ENCODE measurements at places on chromosomes 16 and 17.

DNA sequence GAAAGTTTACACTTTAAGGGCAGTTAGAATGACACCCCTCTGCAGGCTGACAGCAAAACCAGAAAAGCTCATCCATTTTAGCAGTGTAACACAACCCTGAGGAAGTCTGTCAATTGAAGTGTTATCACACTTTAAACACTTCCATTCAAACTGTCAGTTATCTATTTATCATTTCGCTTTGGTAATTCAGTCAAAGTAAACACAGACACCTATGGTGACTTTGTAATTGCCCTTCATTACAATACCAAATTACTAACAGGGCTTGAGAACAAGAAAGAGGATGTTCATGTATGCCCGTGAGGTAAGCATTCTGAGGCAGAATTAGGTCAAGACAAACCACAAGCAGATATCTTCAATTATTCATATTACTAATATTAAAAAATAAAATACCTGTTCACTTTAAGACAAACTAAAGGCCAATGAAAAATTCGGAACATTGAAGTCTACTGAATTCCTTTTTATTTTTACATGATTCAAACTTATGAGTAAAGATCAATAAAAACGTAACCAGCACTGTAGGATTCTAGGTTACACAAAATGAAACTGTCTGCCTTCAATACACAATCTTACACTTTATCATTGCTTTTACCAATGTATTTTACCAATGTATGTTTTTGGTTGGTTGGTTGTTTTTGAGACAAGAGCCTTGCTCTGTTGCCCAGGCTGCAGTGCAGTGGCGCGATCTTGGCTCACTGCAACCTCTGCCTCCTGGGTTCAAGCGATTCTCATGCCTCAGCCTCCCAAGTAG lies 57.1 kb downstream of the BRIP1 start:
- DNase-seq, result no peak

DNA sequence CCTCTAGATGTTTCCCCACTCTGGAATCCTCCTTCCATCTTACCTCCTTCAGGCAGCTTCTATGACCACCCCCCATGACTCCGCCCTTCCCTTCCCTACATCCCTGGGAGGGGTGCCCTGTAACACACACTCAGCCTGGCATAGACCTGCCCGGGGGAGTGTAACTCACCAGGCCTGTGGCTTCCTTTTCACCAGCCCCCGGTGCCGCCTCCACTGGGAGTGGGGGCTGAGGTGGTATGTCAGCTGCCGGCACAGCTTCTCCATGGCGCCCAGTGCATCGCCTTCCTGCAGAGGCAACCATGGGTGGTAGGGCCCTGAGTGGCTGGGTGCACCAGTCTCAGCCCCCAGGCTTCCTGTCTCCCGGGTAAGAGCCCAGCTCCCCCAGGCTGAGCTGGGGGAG lies 32.3 kb downstream of the TRPV2 start:
- DNase-seq, result no peak

DNA sequence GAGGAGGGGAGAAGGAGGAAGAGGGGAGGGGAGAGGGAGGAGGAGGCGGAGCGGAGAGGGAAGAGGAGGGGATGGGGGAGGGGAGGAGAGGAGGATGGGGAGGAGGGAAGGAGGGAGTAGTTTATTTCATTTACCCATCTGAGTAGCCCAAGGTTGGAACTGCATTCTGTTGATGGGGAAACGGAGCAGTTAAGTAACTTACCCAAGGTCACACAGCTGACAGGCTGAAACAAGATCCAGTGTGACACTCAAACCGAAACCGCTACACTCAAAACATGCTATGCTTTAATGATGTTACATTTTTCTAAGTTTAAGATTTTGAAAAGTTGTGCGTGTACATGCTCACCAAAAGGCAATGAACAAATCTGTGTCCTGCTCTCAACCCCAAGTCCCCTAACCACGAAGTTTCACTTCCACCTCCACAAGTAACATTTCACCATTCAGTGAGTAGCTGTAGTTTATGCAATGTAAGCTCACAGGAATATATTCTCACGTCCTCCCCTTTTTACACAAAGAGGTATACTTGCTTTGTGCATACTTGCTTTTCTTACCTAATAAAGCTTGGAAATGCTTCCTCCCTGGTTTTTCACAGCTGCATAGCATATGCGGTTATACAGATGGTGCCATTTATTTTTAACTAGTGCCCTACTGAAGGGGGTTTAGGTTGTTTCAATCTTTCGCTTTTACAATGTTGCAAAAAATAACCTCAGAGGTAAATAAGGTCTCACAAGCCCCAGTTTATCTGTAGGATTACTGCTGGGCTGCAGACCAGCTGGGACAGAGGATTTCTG lies 275.3 kb downstream of the PARN start:
- DNase-seq, result peak; percentile 26

- no peak for DNase-seq
These were observed 199.6 kb upstream of the MAF start for GRCh38 chr16:79800016-79800608.

DNA sequence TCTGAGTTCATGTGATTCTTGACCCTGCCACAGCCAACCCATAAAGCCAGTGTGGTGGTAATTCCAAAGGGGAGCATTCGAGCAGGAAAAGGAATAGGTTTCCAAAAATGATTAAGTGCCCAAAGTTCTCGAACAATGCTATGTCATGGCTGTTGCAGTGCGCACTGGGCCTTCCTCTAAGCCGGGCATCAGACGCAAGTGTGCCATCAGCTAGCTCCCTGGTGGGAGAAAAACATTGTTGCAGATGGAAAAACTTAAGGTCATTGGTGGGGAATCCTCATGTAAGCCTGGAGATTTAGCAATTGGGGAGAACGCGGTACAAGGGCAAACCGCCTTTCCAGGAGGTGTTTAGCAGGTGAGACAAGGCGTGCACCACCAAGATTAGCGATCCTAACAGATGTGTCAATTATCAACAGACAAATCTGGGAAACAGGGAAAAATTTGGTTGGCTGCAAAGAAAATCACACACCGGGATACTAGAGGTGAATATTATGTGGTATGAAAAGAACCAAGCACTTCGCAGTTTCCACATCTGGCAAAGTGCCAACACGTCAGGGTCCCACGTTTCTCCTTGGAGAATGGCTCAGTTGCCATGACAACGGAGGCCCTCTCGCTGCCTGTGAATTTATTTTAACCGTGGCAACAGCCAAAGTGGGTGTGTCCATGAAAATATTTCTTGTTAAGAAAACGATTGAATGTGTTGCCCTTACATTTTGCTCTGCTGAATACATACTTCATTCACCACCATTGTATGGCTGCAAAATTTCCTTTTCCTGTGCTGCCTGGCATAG lies 118.5 kb upstream of the CACNG5 start:
- DNase-seq, result peak; percentile 21

DNA sequence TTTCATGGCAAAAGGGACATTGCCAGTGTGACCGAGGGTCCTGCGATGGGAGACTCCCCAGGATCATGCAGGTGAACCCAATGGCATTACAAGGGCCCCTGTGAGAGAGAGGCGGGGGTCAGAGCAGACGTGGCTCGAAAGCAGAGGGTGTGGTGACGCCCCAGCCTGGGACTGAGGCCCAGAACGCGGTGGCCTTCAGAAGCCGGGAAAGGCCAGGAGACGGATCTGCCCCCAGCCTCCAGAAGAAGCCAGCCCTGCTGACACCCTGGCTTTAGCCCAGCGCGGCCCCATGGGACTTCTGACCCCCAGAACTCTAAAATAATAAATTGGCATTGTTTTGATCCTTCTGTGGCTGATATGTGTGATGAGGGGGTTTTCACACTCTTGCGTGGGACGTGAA lies 17.4 kb upstream of the ENPP7 start:
- DNase-seq, result no peak

- DNase-seq, result no peak
These were observed 13.0 kb downstream of the ARL4D start for GRCh38 chr17:43411749-43412148.

GRCh38 chr16:13269905-13270528 lies 368.6 kb downstream of the SHISA9 start:
- DNase-seq, result no peak

DNA sequence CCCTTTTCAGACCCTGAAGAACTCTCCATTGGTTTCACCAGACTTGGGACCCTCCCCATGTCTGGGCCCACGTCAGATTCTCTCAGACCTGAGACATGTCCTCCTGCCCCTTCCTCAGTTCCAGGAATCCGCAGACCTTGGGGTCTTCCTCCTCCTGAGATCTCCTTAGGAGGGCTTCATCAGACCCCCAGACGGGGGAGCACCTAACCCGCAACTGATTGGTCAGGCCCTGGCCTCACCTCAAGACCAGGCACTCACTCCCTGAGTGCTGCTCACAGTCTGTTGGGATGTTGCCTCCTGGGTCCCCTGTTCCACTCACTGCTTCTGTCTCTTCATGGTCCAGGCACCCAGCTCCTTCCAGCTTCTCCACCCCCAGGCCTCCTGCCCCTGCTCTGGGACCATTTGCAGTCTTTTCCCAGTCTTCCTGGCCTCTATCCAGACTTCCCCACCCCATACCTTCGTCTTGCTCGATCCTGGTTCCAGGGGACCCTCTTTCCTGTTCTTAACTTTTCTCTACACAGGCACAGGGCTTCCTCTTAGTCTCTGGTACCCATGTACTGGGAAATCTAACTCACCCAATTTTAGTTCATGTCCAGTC lies 1.2 kb downstream of the GID4 start:
- no peak for DNase-seq

- peak; percentile 20 for DNase-seq
These were observed 12.8 kb upstream of the GNG13 start for GRCh38 chr16:813204-813915.

GRCh38 chr17:75396025-75396424 lies 9.5 kb downstream of the GRB2 start:
- DNase-seq, result no peak

DNA sequence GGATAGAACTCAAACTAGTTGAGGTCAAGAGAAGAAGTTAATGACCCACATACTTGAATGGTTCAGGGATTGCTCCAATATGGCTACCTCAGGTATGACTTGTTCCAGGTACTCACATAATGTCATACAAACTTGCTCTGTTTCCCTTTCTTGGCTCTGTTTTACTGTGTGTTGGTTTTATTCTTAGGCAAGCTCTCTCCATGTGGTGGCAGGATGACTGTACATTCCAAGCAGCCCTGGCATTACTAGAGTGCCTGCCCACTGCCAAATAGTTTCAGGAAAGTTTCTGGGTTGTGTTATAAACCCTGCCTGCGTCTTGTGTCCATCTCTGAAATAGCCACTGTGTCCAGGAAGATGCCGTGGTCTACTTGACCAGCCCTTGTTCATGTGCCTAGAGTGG lies 476.8 kb downstream of the SHISA9 start:
- DNase-seq, result no peak

Data from fibroblast of skin of abdomen (primary cell).